ENCODE measurements at places on chromosomes 13 and 19. TPM values are rescaled to one million over a fixed set of nuclear protein-coding genes. Genes with fewer than 3 reads are reported as not detected.

GRCh38 chr19:37929355-37929923 is 22.4 kb downstream of the SIPA1L3 start:
- DNase-seq: no peak

DNA sequence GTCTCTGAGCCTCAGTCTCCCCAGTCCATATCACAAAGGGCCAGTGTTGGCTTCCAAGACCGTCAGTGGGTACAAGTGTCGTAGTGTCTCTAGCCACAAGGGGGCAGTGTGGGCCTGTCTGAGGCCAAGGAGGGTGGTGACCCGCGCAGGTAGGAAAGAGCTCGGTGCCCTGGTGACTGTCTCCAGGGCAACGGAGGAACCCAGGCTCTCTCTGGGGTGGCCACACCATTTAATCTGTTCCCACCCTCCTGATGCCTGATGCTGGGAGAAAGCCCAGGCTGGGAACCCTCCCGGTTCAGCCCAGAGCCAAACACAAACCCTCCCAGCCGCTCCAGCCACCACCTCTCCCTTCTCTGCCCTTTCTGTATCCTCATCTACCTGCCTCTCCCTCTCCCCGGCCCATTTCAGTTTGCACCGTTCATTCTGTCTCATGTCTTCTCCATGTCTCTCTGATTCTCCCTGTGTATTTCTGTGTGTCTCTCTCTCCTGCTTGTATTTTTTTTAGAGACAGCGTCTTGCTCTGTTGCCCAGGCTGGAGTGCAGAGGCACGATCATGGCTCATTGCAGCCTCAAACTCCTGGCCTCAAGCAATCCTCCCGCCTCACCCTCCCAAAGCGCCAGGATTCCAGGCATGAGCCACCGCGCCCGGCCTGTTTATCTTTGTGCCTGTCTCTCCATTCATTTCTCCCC is 17.5 kb upstream of the MEIS3 start:
- no peak for DNase-seq

ZNF577 gene
- 16.3 TPM for total RNA-seq

- DNase-seq: peak; percentile 45
These were observed 262.7 kb downstream of the DNAJC15 start for GRCh38 chr13:43285933-43286597.

AMH gene
- not detected for total RNA-seq

- no peak for DNase-seq
These were observed 19.8 kb downstream of the RBM26 start for GRCh38 chr13:79386125-79386826.

DNA sequence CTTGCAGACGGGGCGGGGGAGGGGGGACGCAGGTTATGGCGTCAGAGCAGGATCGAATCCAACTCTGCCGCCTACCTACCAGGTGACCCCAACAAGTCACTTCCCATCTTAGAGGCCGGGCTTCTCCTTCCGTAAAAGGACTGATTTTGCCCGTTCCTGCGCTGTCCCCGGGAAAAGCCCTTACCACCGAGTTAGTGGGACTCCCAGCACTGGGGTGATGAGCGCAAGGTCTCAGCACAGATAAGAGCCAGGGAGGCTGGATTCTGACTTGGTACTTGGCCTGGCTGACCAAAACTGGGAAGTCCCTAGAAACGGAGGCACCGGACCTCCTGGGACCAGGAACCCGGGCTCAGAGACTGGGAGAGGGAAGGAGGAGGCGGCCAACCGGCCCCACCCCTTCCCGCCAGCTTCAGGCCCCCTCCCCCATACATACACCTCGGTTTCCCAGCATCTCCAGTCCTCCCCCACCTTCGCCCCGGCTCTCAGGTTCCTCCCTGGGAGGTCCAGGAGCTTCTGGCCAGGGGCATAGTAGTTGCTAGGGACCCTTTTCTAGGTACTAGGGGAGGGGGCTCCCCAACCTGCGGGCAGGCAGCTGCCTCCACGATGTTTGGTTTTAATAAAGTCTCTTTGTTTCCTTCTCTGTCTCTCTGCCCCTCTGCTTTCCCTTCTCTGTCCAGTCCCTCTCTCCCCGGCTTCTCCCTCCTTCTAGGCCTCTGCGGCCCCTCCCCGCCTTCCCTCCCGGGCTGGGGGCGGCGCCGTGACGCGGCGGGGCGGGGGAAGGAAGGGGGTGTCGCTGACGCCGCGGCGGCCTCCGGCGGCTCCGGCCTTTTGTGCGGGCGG is at the start of gene GRAMD1A:
TSS of gene GRAMD1A (plus strand) at position 826 of the 840 bp plus-strand sequence. CDS start 156 bp downstream, outside the sequence.
- peak; percentile 71 for DNase-seq
